NCI-H524 treated with DMSO at 0.1 percent for 48 hours (cell line): ENCODE measurements at places on chromosomes 7 and 10.

DNA sequence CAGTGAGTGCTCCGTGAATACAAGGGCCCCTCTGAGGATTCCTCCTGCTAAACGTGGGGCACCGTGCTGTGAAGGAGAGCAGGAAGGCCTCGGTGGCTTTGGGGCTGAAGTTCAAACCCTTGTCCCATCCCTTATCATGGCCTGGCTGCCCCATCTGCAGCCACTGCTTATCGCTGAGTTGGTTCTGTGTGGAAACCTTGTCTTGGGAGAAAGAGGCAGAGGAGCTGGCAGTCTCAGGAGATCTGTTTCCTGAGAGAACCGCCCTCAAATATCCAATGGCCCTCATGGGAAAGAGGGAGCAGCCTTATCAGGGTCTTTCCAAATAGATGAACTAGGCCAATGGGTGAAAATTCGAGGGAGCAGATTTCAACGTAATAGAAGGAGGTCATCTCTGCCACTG, 52.0 kb upstream of the NRF1 start:
- DNase-seq = no peak

DNA sequence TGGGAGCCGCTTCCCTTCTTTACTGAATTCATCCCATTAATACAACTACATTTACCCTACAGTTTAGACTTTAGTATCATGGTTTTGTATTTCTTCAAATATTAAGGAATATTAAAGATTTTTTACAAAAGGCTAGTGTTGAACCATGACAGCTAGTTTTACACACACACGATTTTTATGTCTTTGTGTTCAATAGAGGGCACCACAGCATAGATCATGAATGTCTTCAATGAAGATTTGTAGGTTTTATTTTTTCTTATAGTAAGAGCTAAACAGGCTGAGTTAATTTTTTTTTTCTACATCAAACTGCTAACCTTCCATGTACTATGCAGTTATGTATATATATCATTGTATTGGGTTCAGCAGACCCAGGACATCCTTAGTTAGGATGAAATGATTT, 76.9 kb downstream of the SNX10 start:
- no peak for DNase-seq

DNA sequence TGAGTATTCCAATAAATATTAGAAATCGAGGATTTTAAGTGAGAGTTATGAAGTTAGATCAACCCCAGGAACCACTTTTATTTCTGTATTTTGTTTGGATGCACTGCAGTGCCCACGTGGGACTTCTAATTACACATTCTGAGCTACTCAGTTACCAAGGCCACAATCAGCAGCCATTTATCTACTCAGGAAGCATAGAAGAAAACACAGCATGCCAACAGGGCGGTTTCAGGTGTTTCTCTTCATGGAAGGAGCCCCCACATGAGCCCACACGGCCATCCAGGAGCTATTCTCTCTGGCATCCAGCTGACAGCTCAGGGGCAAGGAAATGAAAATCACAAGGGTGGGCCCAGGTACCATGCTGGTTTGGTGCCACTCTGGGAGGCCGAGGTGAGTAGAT, 266.5 kb upstream of the MKLN1 start:
- DNase-seq = no peak

DNA sequence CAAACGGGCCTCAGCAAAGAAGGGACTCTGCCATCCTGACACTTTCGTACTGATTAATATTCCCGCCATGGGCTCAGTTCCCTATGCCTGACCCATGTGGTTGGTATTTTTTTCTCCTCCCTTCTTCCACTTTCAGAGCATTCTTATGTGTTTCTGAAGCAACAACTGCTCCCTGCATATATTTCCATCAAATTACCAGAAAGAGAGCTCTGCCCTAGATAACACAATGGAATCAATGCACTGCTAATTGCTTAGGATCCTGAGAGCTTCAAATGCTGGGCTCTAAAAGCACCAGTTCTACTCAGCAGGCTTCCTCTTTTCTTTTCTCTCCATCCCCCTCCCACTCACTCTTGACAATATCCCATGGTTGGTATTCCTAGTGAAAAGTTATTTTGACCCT, 5.3 kb downstream of the TECTB start:
- no peak for DNase-seq

GRCh38 chr10:30911303-30911863, 120.3 kb downstream of the ZNF438 start:
- no peak for DNase-seq

- DNase-seq = no peak
Observed at GRCh38 chr7:4742051-4742573, 33.3 kb upstream of the AP5Z1 start.

DNA sequence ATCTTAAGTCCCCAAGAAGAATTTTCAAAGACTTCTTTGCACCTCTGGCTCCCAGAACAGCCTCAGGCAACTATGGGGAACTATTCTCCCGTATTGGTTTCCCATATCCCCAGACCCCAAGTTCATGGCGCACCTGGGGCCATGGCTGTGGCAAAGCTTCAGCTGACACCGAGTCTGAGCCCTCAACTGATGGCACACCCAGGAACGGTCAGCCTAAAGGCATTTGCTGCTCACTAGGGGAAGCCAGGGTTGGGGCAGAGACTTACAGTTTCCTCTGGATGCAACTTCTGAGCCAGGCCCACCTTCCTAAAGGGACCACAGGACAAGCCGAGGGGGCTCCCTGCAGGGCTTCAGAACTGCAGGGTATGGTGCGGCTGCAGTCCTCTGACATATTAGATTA, 13.7 kb upstream of the CPA1 start:
- no peak for DNase-seq

GRCh38 chr7:82158327-82158726, 285.2 kb downstream of the CACNA2D1 start:
- no peak for DNase-seq
